ENCODE measurements at places on chromosomes 6 and 20.

DNA sequence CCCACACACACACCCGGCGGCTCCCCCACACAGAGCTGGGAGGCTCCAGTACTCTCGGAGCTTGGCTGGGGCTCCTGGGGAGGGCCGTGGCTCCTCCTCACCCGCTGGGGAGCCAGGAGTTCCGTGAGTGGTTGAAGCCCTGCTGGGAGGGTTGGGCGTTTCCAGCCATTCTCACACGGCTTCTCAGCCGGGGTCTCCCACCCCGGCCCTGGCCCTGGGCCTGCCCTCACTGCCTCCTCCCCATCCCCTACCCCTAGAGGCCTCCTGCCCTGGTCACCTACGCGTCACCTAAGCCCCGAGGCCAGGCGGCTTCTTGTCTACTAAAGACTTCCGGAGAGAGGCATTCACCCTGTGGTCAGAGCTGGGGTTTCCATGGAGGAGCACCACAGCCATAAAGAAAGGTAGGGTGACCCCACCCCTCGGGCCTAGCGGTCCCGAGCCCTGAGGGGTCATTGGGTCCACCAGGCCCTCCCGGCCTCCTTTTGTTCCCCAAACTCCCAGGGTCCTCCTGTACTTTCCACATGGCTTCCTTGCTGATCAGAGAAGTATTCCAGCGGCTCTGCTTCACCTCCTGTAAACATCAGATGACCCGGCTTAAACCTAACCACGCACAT lies 99.3 kb downstream of the TTLL2 start:
- DNase-seq = no peak

DNA sequence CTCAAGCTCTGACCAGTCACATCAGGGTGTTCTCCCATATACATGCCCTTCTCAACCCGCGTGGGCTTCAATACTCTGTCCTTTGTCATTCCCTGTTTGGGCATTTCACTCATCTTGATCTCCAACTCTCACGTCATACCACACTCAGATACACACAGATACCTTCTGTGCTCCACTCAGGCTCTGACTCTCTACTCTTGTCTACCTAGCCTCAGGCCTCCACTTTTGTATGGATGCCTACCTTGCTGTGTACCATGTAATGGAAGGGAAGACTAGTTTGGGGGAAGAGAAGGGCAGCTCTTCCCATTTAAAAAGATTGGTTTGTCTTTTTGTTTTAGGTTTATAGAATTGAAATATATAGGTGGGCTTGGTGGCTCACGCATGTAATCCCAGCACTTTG lies 48.6 kb downstream of the ASXL1 start:
- DNase-seq = no peak

GRCh38 chr20:46190478-46191167 lies 72.5 kb downstream of the CD40 start:
- DNase-seq = no peak

- no peak for DNase-seq
Observed at GRCh38 chr6:88166493-88167351, 575 bp upstream of the CNR1 start.

DNA sequence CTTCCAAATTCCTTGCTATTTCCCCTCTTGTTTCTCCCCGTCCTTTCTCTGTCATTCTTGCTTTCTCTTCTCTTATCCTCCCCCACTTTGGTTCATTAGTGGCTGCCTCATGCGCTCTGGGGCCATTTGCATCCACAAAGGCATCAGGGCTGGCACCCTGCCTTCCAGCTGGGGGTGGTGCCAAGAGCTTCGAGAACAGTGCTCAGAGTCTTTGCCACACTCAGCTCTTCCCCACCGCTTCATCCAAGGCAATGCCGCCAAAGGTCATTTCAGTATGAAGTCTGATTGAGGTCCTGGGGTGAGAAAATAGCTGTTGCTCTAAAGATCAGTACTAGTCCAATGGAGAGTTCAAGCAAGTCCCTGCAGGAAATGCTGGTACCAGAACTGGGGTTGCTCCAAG lies 22.7 kb downstream of the OLIG3 start:
- no peak for DNase-seq

DNA sequence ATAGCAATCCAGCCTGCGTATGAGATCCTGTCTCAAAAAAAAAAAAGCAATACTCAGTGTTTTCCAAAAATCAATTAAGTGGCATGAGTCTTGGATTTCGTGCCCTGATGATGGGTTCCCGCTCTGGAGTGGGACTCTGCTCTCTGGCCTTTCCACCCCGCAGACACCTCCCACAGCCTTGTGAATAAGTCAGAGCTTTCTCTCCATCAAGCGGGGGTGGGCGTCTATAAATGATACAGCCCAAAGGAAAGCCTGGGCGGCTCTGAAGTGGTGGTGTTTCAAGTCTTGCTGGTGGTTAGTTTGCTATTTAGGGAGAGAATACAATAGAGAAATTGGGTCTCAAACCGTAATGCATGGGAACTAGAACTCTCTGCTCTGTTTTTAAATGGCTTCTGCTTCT lies 52.5 kb upstream of the TAGAP start:
- no peak for DNase-seq

GRCh38 chr20:21981597-21982344 lies 276.3 kb downstream of the PAX1 start:
- DNase-seq = no peak

- DNase-seq = no peak
Observed at GRCh38 chr6:35091346-35092083, 49.6 kb downstream of the TCP11 start.

GRCh38 chr20:36818185-36818584 lies 44.6 kb upstream of the DSN1 start:
- no peak for DNase-seq

DNA sequence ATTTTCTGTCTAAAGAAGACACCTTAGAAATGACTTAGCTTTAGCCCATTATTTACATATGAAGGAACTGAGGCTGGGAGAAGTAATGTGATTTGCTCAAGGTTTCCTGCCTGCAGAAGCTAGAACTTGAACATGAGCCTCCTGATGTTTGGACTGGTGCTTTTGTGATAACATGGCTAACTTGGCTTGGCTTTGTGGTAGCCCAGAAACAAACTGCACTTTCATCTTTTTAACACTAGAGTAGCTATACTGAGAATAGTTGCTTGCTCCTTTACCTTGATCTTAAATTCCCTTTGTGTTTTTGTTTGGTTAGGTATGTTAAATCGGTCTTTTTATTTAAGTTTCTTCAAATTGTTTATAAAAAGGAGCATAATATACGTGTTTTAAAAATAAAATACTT lies 163.5 kb upstream of the MANEA start:
- DNase-seq = no peak

DNA sequence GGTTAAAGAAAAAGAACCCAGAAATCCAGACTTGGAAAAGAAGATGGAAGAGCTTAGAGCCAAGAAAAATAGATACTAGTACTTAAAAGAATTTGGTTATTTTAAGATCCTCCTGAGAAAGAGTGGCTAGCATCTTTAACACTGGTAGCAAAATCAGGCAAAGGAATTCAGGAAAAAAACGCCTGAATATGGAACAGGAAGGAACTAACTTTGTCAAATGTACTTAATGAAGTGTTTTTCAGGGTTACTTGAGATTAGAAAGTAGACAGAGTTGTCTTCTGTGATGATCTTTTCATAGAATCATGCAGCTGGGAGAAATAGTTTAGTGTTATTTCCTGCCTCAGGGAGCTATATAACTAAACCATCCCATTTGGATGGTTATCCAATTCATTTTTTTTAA lies 50.8 kb upstream of the SASH1 start:
- DNase-seq = no peak

DNA sequence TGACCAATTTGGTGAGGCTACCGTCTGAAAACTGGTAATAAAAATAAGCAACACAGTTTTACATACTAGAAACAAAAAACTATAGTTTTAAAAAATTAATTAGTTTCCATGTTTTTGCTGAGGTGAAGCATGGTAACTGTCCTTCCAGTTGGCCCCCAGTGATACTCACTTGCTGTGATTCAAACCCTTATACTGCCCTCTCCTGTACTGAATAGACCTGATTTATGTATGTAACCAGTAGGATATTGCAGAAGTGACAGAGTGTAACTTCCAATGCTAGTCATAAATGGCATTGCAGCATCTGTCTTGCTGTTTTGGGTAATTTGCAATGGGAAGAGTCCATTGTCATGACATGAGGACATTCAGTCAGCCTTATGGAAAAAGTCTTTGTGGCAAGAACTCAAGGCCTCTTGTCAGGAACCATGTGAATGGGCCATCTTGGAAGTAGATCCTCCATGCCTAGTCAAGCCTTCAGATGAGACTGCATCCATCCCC lies 8.9 kb upstream of the CHD6 start:
- no peak for DNase-seq

DNA sequence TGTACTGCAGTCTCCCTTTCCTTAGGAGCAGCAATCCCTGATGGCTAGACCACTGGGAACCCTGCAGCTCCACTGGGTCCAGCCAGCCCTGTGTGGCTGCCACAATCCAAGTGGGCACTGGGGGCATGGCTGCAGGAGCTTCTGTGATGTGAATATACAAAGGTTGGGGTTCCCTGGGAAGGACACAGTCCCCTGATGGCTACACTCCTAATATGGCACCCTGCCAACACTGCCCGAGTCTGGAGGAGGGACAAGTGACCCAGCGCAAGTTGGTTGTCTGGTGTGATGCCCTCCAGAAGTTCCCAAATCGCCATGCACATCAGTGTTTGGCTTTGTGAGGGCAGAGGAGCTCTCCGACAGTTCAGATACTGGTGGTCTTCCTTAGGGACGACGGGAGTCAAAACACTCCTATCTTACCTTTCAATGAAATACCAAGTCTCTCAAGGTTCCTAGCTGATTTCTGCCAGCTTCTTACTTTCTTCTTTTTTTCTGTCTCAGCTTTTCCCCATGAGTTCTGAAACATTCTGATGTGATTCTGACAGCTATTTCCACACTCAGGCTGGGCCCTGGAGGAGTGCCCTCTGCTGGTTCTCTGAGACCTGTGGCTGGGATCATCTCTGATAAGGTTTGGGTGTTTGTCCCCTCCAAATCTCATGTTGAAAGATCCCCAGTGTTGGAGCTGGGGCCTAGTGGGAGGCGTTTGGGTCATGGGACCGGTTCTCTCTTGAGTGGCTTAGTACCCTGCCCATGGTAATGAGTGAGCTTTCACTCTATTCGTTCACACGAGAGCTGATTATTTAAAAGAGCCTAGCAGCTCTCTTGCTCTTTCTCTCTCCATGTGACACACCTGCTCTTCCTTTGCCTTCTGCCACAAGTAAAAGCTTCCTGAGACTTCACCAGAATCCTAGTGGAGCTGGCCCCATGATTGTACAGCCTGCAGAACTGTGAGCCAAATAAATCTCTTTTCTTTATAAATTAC lies 15.5 kb upstream of the ZFP57 start:
- DNase-seq = no peak

DNA sequence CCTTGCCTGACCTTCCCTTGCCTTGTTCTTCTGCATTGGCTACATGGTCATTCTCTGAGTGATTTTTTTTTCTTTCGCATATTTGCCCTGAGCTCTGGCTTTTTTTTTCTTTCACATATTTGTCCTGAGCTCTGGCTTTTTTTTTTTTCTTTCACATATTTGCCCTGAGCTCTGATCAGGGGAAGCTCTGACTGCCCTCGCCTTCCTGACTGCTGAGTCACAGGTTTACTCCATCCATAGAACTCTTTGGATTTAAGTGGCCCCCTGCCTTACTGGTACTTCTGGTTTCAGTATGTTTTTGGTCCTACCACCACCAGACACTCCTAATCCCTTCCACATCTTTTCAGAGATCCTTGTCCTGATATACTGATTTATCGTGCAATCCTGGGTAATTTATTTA lies 201.1 kb downstream of the OGFRL1 start:
- DNase-seq = no peak

DNA sequence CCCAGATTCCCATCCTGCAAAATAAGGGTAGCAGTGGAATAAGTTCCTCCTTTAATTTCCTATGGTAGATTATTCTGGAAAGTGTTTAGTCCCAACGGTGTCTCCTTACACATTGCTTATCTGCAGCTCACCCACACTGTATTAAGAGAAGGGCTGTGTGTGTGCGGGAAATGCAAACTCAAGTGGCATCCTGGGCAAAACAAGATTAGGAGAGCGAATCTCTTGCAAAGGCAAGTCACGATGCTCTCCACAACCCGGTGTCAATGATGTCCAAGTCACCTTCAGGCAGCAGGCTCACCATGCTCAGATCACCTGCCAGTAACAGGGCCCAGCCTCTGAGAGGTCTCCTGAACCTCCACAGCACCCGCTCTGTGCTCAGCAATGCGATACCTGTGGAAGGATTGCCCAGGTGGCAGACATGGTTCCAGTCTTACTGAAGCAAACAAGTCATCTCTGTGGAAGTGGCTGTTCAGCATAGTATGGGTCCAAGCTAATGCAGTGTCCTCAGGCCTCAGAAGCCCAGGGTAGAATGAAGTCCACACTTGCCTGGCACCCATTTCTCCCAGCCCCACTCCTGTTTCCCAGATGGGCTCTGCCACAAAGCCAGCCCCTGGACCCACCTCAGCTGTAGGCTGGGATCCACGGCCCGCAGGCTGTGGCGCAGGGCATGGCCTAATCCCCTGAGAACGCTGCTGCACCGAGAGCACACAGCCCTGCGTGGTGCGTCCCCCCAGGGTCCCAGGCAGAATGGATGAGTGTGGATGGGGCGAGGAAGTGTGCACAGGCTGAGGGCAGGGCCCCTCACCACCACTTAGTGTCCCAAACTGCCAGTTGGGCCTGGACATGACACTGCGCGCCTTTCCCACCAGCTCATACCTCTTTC lies 101.2 kb downstream of the PXDC1 start:
- DNase-seq = no peak

GRCh38 chr6:946546-946945 lies 253.6 kb upstream of the EXOC2 start:
- no peak for DNase-seq

DNA sequence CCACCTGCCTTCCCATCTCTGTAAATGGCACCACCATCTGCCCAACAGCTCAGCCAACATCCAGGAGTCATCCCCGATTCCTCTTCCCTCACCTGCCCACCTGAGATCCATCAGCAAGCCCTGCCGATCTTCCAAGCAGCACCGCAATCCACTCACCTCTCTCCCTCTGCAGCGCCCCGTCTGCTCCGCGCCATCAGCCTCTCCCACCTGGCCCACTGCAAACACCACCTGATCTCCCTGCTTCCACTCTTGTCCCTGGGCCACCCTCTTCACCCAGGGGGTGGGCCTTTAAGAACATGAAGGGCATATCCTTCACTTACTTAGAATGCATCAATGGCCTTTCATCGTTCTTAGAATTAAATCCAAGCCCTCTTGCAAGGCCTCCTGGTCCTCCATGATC lies 457.3 kb upstream of the SULF2 start:
- no peak for DNase-seq

GRCh38 chr6:143200167-143200770 lies 139.6 kb downstream of the AIG1 start:
- DNase-seq = no peak

- DNase-seq = no peak
Observed at GRCh38 chr6:170132011-170132521, 158.8 kb downstream of the DLL1 start.

GRCh38 chr20:15882553-15882952 lies 690.7 kb downstream of the KIF16B start:
- DNase-seq = no peak

GRCh38 chr20:56796345-56796744 lies 167.2 kb downstream of the TFAP2C start:
- DNase-seq = no peak

GRCh38 chr6:85129881-85130280 lies 320.0 kb upstream of the NT5E start:
- no peak for DNase-seq

GRCh38 chr6:167479901-167480648 lies 155.2 kb downstream of the TTLL2 start:
- DNase-seq = no peak

- DNase-seq = no peak
Observed at GRCh38 chr6:26439151-26440125, 866 bp upstream of the BTN3A3 start.

GRCh38 chr6:28488916-28489365 lies 26.7 kb downstream of the GPX6 start:
- peak; percentile 28 for DNase-seq

GRCh38 chr6:76026101-76026500 lies 46.4 kb downstream of the IMPG1 start:
- no peak for DNase-seq

All from GDM1 (cell line).